Fibroblast of villous mesenchyme (primary cell): ENCODE measurements at places on chromosomes 5 and 9.

- no peak for DNase-seq
Observed at GRCh38 chr5:170644501-170644900, 139.0 kb upstream of the GABRP start.

DNA sequence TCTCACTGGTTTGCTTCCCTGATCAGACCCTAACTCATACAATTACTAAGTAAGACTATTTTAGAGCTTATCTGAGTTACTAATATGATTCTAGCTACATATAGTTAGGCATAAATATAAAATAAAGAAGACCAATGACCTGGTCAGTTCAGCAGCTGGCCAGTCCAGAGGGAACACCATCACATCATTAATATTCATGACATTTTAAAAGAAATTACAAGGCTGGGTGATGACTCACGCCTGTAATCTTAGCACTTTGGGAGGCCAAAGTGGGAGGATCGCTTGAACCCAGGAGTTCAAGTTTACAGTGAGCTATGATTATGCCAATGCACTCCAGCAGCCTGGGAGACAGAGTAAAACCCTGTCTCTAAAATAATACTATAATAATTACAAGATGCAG, 37.0 kb upstream of the CDC42SE2 start:
- DNase-seq = no peak

GRCh38 chr9:101999441-101999840, 261.0 kb upstream of the GRIN3A start:
- no peak for DNase-seq

DNA sequence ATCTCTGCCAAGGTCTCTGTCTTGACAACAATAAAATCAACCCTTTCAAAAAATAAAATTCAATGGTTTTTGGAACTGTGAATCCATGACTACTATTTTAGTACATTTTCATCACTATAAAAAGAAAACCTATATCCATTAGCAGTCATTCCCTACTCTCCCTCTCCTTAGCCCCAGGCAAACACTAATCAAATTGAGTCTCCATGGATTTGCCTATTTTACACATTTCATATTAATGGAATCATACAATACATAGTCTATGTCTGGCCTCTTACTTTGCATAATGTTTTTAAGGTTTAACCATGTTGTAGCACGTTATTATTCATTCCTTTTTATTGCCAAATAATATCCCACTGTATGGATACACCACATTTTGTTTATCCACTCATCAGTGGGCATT, 24.1 kb downstream of the RIGI start:
- no peak for DNase-seq

DNA sequence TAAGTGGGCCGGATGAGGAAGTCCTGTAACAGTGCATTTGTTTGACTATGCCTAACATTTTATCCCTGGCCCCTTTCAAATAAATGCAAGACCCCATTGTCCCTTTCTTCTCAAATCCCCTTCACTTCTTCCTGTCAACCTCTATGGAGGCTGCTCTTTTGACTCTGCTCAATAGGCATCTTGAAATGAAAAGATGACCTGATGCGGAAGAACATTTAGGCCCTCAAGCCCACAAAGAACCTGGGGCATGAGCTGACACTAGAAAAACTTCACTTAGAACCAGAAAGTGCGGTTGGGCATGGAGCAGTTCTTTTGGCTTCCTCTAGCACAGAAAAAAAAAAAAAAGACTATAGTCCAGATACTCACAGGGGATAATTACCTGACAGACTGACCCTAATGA, 1434.7 kb upstream of the WWC1 start:
- no peak for DNase-seq
